HFF-Myc (cell line): ENCODE measurements at places on chromosomes 1 and 21.

- no peak for DNase-seq
Measured at GRCh38 chr1:222020553-222020952, 278.7 kb upstream of the DUSP10 start.

- DNase-seq, result no peak
Measured at GRCh38 chr1:91700771-91701471, 185.0 kb downstream of the TGFBR3 start.

- no peak for DNase-seq
Measured at GRCh38 chr1:29805122-29805895, 569.0 kb downstream of the PTPRU start.

GRCh38 chr21:17989780-17990179 is 170.6 kb upstream of the C21orf91 start:
- no peak for DNase-seq

GRCh38 chr1:20318971-20319370 is 28.3 kb downstream of the VWA5B1 start:
- DNase-seq, result no peak

DNA sequence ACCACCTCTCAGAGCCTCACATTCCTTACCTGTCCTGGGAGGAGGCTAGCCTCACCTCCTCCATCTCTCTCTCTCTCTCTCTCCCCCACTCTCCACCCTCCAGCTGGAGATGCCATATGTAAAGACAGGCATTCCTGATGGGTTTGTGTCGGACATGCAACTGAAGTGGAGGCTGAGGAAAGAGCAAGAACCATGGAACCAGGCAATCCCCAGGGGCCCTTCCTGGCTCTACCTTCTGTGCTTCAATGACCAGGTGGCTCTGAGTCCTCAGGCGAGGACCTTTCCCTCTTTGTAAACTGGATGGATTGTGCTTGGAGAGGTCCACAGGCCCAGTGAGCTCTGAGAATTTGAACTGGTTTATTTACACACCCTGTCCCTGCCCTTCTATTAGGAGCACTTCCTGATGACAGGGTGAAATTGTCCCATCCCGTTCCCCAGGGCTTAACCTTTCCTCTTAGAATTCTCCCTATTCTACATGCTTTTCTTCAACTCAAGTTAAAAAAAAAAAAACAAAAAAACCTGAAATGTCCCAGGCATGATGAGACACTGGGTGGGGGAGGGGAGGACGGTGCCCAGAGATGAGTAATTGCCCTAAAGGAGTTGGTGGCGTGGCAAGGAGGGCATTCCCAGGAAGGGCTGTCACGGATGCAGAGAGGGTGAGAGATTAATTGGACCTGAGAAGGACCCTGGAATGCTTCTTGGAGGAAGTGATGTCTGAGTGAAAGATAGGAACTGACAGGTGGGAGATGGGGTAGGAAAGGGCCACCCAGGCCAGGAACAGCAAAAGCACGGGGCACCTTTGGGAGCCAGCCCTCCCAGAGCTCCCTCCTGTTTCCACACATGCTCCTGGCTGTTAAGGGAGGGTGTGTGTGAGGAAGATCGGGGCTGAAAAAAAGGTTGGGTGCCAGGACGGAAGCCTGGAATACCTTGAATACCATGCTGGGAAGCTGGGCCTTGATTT is 50.2 kb upstream of the WASF2 start:
- no peak for DNase-seq

DNA sequence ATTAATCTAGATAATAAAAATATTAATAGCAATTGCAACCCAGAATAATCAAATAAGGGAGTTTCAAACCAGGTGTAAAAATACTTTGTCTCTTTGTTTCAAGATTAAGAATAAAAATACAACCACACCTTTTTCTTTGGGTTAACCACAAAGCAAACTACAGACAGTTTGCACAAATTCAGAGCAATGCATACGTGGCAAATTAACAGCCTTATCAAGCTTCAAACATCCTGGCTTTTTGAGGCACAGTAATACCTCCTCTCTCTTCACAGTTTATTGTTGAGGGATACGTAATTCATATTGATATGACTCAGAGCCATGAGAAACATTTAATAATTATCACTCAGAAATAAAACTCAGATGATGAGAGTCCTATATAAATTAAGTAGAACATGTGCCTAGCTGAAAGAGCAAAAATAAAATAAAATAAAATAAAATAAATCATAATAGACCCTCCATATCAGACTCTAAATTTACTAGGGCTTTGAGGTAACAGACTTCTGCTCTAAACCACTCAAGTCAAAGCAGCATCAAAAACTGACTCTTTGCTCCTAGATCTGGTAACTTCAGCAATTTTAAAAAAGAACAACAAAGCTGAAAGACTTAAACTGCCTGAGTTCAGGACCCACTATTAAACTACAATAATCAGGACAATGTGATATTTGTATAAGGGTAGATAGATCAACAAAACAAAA is 11.4 kb downstream of the EDEM3 start:
- DNase-seq, result no peak
